Type B pancreatic cell (in vitro differentiated cells): ENCODE measurements at places on chromosomes 5 and 9. TPM values are rescaled to one million over a fixed set of nuclear protein-coding genes. Genes with fewer than 3 reads are reported as not detected.

The SLCO4C1 gene
- 4.6 and 11.0 TPM in 2 replicates for total RNA-seq

The KIF4B gene
- total RNA-seq: 0.14 and 0.17 TPM in 2 replicates

The SLC22A5 gene
- total RNA-seq: 21.6 and 39.3 TPM in 2 replicates

GRCh38 chr9:89564346-89564878 is 40.4 kb upstream of the GADD45G start:
- DNase-seq: no peak

- DNase-seq: no peak
Measured at GRCh38 chr9:114362394-114362793, 25.4 kb downstream of the AKNA start.

DNA sequence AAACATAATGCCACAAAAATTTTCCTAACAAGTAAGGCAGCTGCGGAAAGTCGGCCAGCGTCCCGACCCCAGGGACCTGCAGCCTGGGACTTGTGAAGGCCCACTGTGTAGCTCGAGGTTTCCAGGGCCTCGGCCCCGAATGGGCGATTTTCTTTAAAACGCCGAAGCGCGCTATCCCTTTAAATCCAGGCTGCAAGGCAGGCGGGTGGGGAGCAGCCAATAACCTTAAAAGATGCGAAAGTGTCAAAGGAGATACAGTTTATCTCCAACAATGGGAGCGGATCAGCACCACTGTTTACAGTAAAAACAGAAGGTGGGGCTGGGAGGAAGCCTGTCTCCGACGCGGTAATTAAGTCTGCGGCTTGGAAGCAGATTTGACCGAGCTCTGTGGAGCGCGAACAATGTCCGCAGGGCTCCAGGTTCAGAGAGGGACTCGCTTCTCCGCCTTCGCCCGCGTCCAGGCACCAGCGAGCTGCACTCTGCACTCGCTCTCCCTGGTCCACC is 1.7 kb upstream of the ZSWIM6 start:
- DNase-seq: no peak

GRCh38 chr5:178385496-178385890 is 152.9 kb upstream of the PHYKPL start:
- no peak for DNase-seq

GRCh38 chr9:71916834-71917534 is 5.5 kb downstream of the C9orf85 start:
- no peak for DNase-seq
